ENCODE measurements at places on chromosomes 1 and 21.

DNA sequence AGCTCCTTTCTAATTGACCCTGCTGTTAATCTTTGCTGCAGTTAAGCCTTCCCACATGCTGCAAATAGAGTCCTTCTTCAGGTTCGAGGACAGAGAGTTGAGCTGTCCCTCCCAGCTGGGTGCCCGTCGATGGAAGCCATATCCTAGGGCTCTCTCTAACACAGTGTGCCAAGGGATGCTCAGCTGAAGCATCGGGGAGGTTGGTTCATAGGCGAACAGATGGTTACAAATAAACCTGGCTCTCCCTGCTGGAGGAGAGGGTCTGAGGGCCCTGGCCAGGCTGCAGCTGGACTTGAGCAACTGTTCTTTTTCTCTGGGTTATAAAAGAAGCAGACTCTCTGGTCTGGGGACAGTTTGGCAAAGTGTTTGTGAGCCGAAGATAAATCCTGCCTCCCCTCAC lies 120.3 kb upstream of the C8B start:
- DNase-seq: no peak

- DNase-seq: no peak
These were observed 53.5 kb upstream of the TRAPPC10 start for GRCh38 chr21:43958364-43959158.

DNA sequence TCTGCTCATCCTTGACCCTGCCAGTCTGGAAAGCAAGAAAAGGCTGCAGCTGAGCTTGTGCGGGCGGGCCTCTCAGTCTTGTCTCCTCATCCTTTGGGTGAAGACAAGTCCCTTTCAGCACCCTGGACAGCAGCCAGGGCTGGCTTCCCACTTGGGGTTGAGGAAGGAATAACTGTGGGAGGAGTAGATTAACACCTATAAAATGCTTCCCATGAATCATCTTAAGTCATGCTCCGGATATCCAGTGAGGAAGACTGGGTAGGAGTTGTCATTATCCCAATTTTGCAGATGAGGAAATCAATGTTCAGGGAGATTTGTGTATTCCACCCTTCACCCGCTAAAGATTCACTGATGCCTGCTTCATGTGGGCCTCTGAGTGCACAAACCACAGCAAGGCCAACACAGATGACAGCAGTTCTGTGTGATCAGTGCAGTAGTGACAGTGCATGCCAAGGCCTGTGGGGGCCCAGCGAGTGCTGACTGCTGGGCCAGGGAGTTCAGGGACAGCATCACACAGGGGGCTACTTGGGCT lies 20.1 kb upstream of the COL16A1 start:
- peak; percentile 34 for DNase-seq

DNA sequence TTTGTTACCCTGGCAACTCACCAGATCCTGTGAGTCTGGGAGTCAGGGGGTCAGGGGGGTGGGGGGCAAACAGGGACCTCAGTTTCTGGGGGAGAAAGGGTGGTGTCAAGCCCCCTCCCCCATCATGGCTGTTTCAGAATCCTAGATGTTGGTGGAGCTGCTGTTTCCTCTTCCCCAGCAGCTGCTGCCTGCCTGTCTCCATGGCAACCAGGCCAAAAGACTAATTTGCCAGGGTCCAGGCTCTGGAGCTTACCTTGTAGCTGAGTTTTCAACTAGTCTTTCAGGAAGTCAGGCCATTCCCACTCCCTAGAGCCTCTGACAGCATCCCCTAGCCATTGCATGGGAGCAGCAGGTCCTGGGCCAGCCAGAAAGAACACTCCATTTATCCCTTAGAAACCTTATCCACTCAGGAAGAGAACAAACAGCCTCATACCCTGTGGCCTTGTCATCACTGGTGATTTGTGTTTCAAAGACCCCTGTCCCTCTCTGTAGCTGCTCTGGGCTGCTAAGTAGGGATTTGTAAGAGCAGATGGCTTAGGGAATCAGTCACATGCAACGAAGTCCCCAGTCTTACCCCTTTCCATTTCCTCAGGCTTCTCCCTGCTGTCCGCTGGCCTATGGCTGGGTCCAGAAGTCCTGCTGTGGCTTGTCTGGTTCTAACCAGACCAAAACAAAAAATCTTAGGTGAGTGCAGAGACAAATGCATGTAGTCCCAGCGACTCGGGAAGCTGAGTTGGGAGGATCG lies 21.5 kb upstream of the STMN1 start:
- no peak for DNase-seq

DNA sequence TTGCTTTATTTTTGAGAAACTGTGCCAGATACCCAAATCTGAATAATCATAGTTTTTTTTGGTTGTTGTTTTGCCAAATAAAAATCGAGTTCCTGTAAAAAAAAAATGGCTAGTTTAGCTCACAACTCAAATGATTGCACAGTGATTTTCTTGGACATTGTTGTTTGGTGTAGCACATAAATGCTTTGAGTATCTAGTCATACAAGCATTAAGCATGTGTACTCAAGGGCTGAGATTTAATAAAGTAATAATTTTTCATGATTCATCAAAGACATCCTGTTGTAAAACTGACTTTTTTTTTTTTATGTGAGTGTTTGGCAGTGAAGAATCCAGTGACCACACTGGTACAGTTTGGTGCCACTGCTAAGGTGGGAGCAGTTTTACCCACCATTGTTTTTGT lies 18.8 kb downstream of the ITSN1 start:
- DNase-seq: no peak

GRCh38 chr1:58911841-58912499 lies 128.1 kb upstream of the JUN start:
- no peak for DNase-seq

- DNase-seq: no peak
These were observed 2.3 kb downstream of the ANP32E start for GRCh38 chr1:150233359-150234308.

GRCh38 chr1:11013160-11013531 lies 692 bp downstream of the TARDBP start:
- no peak for DNase-seq

DNA sequence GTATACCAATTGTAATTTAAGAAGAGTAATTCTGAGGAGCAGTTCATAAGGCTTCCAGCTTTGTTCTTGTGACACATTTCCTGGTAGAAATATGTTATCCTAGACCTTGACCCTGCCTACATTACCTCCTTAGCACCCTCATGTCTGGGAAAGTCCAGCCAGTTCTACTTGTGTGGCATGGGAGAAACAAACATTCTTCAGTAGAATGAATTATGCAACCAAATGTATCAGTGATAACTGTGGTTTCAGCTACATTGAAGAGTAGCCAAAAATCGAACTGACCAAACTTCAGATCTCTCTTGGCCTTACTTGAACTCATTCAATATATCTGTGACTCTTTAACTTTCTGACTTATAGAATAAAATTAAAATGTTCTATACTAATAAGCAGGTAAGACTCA lies 308.1 kb upstream of the LYPLAL1 start:
- no peak for DNase-seq

DNA sequence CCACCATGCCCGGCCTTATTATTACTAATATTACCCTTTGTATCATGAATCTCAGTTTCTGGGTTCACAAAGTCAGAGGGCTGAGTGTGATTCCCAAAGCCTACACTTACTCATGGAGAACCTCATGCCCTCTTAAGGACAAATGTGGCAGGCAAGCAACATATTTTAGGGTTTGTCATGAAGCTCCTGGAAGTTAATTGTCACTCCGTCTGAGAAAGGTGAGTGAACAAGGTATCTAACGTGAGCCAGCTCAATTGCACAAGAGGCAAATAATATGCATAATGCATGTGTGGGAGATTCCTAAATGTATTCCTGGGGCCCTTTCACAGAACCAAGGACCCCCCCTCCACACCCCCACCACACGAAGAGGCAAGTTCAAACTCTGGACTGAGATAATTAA lies 10.1 kb upstream of the TIAM1 start:
- DNase-seq: no peak

GRCh38 chr1:160767395-160768294 lies 28.3 kb upstream of the LY9 start:
- DNase-seq: no peak

All from activated gamma-delta T cell treated with Interleukin-2 at 50 U/mL for 16 hours (primary cell).